ENCODE measurements at places on chromosomes 13 and 19.

DNA sequence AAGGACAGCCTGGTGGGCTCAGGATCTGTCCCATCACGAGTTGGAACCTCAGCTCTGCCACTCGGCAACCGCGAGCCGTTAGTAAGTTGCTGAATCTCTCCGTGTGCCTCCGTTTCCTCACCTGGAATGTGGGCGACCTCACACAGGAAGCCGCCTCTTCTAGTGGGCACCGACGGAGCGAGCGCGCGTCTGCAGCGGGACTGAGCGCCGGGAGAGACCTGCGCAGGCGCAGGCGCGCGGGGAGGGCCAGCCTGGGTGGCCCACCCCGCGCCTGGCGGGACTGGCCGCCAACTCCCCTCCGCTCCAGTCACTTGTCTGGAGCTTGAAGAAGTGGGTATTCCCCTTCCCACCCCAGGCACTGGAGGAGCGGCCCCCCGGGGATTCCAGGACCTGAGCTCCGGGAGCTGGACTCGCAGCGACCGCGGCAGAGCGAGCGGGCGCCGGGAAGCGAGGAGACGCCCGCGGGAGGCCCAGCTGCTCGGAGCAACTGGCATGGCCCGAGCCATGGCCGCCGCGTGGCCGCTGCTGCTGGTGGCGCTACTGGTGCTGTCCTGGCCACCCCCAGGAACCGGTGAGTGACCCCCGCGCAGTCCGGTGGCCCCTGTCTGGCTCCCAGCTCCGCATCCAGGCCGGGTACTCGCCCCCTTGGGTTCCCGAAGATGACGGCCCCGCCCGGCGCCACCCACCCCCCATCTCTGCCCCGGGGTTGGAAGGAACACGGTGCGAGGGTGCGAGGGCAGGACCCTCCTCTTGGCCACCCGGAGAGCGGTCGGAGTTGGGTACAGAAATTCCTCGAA, at the start of gene PVR:
PVR (plus strand) TSS at position 306 of the 797 bp plus-strand sequence; CDS start at position 493, 187 bp downstream.
- DNase-seq: no peak

DNA sequence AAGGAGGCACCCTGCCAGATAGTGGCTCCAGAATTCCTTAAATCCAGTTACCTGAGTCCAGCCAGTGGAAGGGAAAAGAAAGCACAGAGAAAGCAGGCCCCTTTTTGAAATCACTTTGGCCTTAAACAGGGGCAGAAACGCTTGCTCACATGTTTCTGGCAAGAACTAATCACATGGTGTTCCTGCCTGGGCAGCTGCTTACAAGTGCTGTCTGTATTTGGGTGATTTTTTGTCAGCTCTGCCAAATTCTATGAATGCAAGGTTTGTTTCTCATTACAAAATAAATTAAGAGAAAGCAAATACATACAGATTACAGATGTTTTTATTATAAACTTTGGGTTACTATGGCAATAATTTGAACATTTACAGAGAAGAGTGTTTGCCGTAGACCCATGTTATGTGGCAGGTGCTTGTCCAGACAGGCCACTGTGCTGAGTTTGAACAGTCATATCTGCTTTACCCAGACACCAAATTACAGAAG, 1237.8 kb downstream of the SLITRK5 start:
- no peak for DNase-seq

DNA sequence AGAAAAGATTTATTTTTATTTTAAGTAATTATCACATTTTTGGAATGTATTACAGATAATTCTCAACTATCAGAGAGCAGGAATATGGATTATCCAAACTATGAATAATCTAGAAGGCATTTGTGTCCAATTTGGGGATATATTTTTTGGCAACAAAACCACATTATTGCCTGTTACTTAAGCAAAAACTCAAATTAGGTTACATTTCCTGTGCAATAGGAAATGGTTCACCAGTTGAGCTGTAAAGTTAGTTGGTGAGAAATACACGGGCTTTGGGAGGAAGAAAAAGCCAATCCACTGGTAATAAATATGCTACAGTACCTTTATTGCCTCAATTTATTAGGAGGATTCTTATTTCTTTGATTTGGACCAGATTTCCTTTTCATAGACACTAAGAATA, 1075.2 kb downstream of the PCDH9 start:
- no peak for DNase-seq

DNA sequence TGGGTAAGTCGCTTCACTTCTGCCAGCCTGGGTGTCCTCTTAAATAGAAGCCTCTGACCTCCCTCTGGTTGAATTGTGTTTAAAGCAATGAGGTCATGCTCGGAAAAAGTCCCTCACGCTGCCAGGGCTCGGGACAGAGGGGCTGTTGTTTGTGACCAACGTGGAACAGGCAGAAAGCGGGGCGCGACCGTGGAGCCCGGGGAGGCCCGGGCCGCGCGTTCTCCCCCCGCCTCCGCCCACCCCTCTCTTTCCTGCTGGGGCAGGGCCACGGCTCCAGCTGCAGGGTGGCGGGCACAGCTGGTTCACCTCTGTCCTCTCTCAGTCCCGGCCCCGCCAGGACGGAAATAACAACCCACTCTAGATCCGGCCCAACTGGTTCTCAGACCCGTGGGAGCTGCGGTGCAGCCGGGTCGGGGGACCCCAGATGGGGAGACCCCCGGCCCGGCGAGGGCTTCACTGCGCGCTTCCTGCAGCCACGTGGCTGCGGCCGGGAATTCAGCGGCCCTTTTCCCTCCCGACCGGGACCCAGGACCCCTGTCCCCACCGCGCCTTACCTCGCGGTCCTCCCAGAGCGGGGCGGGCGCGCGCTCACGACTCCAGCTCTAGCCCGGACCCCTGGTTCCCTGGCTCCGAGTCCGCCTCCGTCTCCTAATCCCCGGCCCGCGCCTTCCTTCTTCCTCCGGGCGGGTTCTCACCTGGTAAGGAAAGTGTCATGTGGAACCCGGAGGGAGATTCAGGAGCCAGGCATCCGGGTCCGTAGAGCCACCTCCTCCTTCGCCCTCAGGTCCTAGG, 1.9 kb downstream of the CDC42EP5 start:
- no peak for DNase-seq

- DNase-seq: no peak
These were observed 68.9 kb downstream of the ZIC5 start for GRCh38 chr13:99902657-99903056.

- DNase-seq: no peak
These were observed 53.5 kb upstream of the ALOX5AP start for GRCh38 chr13:30681843-30682242.

DNA sequence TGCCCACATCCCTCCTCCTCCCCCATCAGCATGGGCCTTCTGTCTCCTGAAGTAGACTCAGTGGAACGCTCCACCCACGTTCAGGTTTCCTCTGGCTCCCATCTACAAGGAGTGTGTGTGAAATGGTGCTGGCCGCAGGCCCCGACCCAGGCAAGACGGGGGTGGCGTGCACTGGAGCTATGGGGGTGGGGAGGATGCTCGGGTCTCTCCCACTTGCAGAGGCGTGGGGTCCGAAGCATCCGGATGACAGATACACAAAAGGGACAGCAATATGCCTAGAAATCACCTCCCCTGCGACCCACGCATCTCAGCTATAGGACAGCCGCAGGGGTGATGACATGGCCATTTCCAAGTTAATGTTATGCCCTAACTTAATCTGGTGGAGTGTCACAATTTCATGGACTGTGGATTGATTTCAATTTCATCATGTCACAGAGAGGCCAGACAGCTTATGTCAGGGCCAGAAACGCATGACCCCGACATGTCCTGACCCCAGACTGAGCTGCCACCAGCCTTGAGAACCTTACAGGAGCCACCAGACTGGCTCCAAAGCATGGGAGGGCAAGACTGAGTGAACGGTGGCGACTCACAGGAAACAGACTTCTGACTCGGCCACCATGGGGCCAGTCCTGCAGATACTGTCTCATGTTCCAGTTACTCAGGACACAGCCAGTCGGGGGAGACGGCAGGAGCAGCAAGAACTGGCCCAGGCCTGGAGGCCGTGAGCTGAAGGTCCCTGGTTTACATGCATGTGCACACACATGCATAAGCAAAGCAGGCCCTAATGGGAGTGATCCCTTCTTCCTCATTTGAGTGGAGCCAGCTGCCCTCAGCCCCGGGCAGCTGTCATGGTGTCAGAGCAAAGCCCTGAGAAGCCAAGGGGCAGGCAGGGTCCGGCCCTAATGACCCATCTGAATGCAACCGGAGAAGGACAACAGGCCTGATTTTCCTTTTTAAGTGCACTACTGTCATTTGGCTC, 82.2 kb downstream of the SLC7A1 start:
- no peak for DNase-seq

DNA sequence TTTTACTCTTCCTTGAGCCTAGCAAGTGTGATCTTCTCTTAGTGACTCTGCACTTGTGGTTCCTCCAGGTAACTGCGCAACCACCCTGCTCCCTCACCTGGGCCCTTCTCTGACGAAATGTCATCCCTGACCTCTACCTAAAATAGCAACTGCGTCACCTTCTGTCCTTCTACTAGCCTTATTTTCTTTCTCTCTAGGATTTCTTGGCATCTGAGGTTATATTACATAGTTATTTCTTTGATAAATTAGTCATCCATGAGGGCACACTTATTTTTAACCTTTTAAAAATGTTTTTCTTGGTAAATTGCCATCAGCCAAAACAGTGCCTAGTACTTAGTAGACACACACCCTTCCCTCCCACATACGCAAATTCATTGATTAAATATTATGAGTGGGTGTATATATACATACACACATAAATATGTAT, 355.5 kb downstream of the ENOX1 start:
- DNase-seq: no peak

DNA sequence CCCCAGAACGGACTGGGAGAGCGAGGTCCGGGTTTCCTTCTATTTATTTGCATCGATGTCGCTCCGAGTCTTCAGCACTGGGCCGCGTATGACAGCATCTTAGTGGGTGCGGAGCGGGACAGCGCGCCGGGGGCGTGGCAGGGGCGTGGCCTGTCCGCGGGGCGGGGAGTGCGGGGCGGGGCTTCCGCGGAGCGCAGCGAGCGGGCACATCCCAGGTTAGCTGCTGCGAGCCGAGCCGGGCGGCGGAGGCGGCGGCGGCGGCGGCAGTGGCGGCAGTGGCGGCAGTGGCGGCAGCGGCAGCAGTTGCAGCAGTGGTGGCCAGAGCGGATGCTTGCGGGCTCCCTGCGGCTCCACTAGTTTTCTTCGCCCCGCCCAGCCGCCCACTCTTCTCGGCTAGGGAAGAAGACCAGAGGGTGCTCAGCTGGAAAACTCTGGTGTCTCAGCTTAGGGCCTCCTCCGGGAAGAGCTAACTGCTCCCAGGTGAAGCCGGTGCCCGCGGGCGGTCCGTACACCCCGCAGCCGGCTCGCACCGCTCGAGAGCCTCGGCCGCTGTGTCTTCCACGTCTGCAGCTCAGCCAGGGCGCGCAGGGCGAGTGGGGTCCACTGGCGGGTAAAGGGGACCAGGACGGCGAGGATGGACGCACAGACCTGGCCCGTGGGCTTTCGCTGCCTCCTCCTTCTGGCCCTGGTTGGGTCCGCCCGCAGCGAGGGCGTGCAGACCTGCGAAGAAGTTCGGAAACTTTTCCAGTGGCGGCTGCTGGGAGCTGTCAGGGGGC, at the start of gene GPC5:
GPC5 (plus strand) TSS at position 209 of the 776 bp plus-strand sequence.
- DNase-seq: peak; percentile 70

- DNase-seq: no peak
These were observed 43.3 kb downstream of the FLT1 start for GRCh38 chr13:28451482-28452217.

GRCh38 chr19:35013041-35013819, 13.1 kb downstream of the GRAMD1A start:
- peak; percentile 69 for DNase-seq

DNA sequence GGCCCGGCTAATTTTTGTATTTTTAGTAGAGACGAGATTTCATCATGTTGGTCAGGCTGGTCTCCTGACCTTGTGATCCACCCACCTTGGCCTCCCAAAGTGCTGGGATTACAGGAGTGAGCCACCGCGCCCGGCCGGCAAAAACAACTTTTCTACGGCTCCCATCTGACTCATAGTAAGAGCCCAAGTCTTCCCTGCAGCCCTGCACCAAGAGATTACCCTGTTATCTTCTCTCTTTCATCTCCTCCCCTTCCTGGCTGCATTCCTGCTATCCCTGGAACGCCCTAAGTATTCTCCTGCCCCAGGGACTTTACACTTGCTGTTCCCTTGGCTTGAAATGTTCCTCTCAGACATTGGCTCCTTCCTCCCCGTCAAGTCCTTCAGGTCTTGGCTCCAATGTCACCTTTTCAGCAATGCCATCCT, 6.6 kb downstream of the AP2S1 start:
- no peak for DNase-seq

GRCh38 chr19:10870501-10870954, 825 bp upstream of the CARM1 start:
- DNase-seq: no peak

- peak; percentile 8 for DNase-seq
These were observed 100.6 kb upstream of the PABPC3 start for GRCh38 chr13:24995225-24995804.

GRCh38 chr19:38890686-38891085, 8.7 kb downstream of the SIRT2 start:
- no peak for DNase-seq

- no peak for DNase-seq
These were observed 102.8 kb downstream of the KATNAL1 start for GRCh38 chr13:30204564-30204963.

- DNase-seq: no peak
These were observed 19.6 kb upstream of the PTPRS start for GRCh38 chr19:5360003-5360780.

DNA sequence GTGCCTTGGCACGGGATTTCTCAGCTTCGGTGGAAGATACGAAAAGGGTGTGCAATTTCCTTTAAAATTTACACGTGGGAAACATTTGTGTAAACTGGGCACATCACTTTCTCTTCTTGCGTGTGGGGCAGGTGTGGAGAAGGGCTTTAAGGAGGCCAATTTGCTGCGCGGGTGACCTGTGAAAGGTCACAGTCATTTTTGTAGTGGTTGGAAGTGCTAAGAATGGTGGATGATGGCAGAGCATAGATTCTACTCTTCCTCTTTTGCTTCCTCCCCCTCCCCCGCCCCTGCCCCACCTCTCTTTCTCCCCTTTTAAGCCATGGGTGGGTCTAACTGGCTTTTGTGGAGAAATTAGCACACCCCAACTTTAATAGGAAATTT, 7.2 kb downstream of the SLITRK5 start:
- DNase-seq: no peak

- DNase-seq: no peak
These were observed 374.0 kb downstream of the IRS2 start for GRCh38 chr13:109412283-109412901.

- no peak for DNase-seq
These were observed 41.7 kb downstream of the HTR2A start for GRCh38 chr13:46855166-46855565.
